ENCODE measurements at places on chromosomes 5 and 9.

DNA sequence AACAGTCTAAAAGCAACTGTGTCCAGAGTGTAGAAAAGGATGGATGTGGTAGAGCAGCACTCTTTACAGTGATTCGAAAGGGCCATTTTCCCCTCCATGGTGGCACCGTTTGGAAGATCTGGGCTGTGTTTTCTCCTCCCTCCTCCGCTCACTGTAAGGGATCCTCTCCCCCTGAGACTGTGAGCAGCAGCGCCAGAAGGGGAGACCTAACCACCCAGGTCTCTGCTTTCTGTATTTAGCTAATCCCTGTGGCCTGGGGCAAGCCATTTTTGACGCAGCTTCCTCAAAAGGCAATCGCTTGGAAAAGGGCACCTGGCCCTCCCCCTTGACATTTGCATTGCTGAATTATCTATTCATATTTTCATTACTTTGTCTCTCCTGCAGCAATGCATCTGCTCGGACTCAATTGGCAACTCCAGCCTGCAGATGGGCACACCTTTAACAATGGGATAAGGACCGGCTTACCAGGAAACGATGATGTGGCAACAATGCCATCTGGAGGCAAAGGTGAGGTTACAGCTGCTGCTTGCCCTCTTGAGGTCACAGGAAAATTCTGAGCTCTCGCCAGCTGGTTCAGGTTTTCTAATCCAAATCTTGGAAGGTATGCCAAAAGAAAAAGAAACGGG, 244.3 kb upstream of the WWC1 start:
- peak; percentile 23 for DNase-seq

DNA sequence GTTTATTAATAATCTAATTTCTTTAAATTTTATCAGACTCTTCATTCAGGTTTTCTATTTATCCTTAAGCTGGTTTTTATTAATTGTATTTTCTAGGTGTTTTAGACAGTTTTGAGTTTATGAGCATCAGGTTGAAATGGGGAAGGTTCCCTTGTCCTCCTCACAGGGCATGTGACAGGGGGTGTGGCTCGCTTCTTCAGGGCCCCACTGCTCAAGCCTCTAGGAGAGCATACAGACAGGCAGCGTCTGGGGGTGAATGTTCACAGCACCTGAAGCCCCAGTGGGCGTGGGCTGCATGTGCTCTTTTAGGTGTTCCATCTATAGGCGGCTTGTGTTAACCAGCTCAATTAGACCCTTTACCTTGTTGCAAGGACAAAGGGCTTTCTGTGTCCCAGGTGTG, 78.2 kb upstream of the RUFY1 start:
- no peak for DNase-seq

- no peak for DNase-seq
These were observed 228.8 kb upstream of the PIK3R1 start for GRCh38 chr5:67986761-67987160.

GRCh38 chr5:71809446-71809845, 90.4 kb downstream of the CARTPT start:
- DNase-seq, result no peak

- DNase-seq, result no peak
These were observed 2.1 kb upstream of the CDH10 start for GRCh38 chr5:24646915-24647314.

Data from GM10248 (cell line).